ENCODE measurements at places on chromosomes 11 and 22.

DNA sequence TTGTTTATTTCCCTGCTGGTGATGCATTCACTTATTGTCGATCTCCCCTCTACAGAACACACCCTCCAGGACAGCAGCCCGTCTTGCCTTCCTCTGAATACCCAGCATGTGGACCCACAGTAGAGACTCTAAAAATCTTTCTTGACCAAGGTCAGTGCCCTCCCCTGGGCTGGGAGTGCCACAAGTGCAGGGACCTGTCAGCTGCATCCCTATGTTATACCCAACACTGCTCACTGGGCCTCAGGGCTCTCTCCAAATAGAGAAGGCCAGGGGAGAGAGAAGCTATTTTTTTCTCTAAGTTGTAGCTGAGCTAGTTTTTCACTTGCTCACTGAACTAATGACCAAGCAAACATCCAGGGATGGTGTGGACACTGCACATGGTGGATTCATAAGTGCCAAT is 9.8 kb downstream of the KCNJ1 start:
- DNase-seq, result no peak

GRCh38 chr22:21845558-21846453 is 21.6 kb downstream of the MAPK1 start:
- DNase-seq, result no peak

DNA sequence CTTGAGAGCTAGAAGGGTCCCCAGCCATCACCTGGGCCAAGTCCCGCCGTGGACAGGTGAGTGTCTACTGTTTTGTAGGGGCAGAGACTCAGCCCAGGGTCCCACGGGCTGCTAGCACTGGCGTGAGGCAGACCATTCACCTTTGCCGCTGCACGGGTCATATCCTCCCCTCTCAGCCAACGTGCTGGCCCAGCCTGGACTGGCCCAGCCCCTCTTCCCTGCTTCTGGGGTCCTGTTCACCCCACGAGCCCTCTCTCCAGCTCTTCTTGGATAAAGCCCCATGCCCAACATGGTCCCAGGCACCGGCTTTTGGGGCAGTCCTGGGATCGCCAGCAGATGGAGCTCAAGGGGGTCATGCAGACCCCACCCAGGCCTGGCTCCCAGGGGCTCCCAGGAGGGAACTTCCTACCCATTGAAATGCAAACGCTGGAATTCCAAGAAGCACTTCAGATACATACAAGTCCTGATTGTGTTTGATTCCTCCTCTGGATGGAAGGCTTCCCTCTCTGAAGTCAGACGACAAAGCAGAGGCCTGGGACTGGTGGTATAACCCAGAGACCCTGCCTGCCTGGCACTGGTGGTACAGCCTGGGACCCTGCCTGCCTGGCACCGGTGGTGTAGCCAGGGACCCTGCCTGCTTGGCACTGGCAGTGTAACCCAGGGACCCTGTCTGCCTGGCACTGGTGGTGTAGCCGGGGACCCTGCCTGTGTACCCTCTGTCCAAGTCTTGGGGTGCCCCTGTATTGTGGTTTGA is 8.9 kb upstream of the SEPTIN5 start:
- no peak for DNase-seq

DNA sequence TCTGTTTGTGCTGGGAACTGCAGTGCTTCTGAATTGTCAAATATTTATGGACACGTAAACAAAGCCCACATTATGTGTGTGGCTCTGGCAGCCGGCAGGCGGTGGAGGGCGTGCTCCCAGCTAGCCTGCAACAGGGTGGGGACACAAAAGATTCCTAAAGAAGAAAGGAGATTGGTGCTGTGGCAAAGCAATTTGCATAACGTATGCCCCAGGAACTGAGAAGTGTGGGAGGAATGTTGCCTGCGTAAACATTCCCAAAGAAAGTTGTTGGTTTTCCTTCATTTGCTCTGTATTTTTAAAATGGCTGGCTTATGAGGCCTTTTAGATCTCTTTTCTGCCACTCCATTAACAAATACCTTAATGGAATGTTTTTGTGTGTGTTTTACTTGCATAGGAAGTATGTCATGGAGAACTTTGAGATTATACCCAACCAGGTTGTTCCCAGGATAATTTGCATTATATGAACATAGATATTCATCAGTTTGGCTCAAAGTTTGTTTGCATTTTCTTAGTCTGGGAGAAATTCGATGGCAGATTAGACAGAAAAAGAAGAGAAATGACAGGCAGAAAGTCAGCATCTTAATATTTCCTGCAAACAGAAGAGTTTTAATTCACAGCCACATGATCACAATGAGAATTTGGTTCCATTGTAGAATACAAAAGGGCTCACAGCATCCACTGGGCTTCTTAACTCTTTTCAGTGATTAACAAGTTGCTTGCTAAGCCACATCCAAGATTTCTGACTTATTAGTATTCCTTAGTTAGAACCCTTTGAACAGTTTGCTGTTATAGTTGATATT is 41.8 kb upstream of the DLAT start:
- no peak for DNase-seq

DNA sequence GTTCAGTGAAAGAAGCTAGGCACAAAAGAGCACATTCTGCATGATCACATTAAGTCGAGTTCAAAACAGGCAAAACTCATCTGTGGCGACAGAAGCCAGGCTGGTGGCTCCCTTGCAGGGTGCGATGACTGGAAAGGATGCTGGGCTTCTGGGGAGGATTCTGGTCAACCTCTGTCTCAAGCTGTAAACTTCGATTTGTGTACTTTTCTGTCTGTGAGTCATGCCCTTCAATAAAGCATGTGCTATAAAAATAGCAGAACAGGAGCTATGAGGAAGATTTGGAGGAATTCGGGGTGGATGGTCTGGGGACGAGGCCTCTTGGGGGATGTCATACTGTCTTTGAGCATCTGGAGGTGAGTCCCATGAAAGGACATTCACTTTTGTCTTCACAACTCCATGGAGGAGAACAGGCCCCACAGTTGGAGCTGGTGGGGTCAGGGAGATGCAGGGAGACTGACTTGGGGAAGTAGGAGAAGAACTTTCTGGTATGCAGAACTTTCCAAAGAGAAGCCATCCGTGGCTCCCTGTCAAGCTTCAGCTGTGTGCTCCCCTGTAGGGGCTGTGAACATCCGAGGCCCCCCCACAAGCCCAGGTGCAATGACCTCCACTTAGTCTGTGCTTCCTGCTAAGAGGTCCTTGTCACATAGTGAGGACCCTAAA is 77.8 kb upstream of the LINC01488 start:
- DNase-seq, result peak; percentile 24

DNA sequence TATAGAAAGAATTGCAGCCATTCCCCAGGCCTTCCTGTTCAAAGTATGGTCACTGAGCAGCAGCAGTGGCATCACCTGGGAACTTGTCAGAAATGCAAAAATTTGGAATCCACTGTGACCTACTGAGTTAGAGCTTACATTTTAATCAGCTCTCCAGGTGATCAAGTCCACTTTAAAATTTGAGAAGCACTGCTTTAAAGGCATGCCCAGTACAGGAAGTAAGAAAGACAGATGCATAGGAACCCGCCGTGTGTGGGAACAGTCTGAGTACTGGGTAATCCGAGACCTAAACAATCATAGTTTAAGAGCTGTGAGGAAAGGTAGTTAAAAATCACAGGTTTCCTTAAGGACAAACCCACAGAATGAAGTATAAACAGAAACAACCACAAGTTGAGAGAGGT is 462.4 kb downstream of the RAB38 start:
- DNase-seq, result no peak

All from HS-5 (cell line).